ENCODE measurements at places on chromosomes 7 and 10.

GRCh38 chr10:43124574-43125273 lies 13.5 kb upstream of the CSGALNACT2 start:
- DNase-seq: no peak

DNA sequence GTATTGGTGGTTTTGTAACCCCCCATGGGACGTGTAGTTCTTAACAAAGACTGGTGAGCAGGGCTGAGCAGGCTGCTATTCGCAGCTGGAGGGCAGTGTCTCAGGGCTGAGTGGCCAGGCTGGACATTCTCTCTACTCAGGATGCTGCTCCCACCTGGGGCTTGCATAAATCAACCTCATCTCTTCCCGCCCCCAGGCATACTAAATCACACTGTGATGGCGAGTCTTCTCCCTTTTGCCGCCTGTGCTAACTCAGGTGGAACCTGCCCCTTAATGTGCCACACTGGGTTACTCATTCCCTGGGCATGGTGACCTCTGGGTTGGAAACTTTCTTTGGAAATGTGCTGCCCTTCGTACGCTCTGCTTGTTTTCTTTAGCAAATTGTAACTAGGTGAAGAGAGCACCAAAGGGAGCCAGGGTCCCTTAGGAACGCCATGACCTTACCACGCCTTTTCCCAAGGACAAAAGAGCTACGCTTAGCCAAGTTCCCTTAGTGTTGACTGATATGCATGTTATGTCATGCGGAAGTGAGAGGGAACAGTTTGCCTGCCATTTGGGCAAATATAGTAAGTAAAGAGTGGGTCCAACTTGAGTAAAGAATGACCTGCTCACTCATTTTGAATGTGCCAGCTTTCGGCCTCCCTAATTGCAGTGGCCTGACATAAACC lies 40.4 kb upstream of the COBL start:
- no peak for DNase-seq

DNA sequence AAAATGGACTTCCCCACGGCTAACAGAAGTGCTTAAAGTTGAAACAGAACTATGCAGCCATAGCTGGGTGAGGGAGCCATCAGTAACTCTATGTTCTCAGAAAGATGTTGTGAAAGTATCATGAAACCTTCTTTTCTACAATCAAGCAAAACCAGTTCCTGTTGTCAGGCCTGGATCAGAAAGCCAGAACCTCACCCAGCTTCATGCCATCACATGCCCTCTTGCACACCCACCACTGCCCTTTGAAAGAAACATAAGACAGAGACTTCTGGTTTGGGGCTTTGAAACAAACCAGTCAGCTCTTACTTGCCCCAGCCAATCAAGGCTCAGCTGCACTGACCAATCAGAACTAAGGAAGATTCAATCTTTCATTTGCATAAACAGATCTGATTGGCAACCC lies 230.8 kb upstream of the FERD3L start:
- no peak for DNase-seq

DNA sequence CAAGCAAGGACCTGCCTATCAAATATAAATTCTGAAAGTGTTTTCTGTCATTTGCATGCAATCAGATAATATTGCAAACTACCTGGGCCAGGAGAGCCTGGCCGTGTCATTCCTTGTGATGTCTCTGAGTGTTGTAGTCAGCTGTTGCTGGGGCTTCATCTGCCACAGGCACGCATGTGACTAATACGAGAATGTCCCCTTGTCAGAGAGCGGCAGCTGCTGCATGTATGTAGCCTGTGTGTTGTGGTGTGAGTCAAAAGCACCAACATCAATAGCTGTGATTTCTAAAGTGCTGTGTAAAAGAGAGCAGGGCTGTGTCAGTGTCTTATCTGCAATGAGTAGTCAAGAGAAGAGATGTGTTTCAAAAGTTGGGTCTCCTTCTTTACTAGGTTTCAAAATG lies 155.4 kb downstream of the POU6F2 start:
- no peak for DNase-seq

DNA sequence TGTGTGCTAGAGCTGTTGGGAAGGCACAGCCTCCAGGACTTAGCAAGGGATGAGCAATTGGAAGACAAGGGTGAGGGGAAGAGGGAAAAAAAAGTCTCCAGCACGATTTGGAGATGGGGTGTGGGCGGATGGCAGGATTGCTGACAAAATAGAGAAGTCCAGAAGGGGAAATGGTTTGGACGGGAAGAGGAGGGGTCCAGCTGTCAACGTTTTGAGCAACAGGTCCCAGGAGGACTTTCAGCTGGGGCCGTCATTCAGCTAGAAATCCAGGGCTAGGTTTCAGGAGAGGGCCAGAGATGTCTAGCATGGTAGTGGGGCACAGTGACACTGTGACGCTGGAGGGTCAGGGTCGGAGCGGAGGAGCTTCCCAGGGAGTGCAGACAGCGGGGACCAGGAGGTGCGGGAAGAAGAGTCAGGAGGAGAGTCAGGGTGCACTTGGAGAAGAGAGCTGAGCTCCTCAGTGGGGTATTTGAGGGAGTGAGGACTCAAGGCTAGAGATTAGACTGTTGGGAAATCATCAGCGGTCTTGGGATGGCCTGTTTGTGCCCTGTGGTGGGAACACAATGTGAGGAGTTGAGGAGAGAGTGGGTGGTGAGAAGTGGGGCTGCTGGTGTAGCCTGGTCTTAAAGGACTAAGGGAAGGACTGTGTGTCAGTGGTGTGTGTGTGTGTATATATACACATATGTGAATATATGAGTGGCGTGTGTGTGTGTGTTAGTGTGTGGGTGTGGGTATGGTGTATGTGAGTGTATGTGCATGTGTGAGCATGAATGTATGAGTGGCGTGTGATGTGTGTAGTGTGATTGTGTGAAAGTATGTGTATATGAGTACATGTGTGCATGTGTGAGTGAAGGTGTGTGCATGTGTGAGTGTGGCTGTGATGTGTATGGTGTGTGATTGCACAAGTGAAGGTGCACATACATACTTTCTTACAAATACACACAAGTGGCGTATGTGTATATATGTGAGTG lies 3.8 kb downstream of the ZYX start:
- no peak for DNase-seq

- DNase-seq: no peak
Observed at GRCh38 chr10:123009105-123009820, 457 bp downstream of the ACADSB start.

DNA sequence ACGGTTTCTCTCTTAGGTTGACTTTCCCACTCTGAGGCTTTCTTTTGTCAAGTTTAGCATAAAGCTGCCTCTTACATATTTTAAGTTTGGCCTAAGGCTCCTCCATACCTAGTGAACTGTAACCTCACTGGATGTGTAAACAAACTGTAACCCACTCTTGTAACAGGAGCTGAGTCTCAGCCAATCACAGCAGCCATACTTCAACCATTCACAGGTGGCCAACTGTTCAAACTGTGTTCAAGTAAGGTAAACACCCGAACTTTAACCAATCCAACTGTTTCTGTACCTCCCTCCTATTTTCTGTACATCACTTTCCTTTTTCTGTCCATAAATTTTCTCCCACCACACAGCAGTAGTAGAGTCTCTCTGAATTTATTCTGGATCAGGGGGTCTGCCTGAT lies 7.7 kb upstream of the NRBF2 start:
- no peak for DNase-seq

DNA sequence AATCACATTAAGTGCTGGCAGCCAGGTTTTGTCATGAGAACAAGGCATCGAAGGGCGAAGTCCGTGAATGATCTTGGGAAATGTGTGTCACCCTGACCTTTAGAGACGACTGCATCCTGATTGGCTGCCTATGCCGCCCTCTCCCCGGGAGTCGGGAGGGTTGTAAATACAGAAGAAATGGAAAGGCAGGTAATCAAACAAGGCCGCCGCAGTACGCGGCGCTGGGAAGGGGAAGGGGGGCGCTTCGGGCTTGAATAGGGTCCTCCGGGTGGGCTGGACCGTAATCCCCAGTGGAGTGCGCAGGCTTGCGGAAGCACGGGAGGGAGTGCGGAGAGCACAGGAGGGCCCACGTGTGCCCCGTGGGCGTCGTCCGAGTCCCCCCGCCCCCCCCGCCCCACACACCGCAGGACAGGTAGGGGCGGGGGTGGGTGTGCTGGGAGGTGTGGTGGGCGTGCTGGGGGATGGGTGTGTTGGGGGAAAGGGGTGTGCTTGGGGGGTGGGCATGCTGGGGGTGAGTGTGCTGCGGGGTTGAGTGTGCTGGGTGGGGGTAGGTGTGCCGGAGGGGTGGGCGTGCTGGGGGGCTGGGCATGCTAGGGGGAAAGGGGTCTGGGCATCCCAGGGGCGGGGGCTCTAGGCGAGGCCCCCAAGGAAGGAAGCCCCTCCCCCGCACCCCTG lies 169.4 kb downstream of the ARHGAP12 start:
- DNase-seq: peak; percentile 67

DNA sequence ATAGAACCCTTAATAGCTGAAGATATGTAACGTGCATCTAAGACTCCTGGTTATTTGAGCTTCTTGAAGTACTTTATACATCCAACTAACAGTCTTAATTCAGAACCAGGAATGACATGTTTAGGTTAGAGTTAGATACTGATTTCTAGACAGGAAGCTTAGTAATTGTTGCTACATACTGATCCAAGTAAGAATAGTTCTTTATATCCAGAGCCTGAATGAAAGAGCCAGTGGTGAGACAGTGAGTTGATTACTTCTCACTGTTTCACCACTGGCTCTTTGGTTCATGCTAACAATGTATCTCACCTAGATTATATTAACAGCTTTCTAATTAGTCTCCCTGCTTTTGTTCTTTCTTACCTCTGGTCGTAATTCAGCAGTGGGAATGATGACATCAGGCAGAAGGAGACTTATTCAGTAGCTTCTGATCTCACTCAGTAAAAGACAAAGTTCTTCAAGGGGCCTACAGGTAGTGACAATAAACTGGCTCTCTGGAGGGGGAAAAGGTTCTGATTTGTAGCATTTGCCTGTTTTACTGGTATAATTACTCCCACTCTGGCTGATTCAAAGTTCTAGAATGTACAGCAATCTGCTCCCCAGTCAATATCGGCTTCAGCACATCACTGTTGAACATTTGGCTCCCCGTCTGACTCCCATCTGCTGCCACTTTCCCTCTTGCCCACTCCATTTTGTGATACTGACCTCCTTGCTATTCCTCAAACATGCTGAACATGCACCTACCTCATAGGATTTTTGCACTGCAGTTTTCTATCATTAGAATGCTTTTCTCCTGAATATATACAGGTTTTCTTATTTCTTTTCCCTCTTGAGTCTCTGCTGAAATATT lies 29.1 kb downstream of the MCU start:
- no peak for DNase-seq
